ENCODE measurements at places on chromosomes 13 and 19. TPM values are rescaled to one million over a fixed set of nuclear protein-coding genes. Genes with fewer than 3 reads are reported as not detected.
A peak's percentile ranks its signal among the peaks of the same experiment; 100 is the strongest.

MEIS3 gene
- total RNA-seq: 0.79 TPM

GRCh38 chr13:52034616-52035226 is 10.2 kb downstream of the UTP14C start:
- DNase-seq: no peak

DNA sequence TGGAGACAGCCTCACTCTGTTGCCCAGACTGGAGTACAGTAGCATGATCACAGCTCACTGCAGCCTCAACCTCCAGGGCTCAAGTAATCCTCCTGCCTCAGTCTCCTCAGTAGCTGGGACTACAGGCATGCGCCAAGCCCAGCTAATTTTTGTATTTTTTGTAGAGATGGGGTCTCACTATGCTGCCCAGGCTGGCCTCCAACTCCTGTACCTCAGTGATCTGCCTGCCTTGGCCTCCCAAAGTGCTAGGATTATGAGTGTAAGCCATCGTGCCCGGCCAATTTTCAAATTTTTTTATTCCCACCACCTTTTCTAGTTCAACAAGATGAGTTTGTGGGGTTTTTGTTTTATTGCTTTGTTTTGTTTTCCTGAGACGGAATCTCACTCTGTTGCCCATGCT is 31.7 kb downstream of the XPO4 start:
- no peak for DNase-seq

GRCh38 chr13:55517312-55517711 is 1623.4 kb upstream of the PRR20A start:
- DNase-seq: no peak

GRCh38 chr19:56080669-56081401 is 40.3 kb downstream of the ZNF787 start:
- DNase-seq: peak; percentile 87

DNA sequence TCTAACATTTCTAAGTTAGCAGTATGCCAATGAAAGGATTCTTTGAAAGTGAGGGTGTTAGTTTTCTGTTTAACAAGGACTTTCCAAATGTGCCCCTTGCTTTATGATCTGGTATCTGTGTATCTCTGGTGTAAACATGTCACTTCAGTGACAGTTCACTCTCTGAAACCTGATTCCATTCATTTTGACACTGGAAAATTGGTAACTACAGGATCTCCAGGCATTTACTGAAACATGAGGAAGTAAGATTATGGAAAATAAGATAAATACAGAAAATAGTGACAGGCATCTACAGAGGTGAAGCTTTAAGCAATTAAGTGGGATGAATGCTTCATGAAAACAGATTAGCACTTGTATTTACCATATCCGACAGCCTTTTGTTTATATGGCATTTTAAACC is 101.6 kb upstream of the MYO16 start:
- DNase-seq: no peak

DNA sequence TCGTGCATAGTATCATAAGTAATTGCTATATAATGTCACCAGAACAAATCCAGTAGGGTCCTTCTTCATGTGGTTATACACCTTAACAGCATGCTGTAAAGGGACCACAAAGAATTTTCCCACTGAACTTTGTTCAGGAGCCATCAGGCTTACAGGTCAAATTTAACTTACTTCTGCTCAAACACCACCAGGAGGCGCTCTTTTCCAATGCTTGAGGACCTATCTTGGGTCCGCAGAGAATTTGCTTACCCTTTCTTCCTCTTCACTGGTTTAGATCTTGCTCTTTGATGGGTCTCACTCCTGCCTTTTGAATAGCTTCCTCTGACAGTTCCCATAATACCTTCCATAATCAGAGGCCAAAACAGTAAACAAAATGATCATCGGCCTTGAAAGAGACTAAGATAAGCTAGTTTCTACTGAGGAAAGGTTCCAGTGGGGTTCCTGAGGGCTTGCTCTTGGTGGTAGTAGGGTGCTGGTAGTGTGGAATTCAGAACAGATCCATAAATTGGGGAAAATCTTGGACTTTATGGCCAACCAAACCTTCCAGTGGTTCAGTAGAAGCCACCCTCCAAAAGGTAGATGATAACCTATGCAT is 37.4 kb downstream of the SCGB2B2 start:
- peak; percentile 83 for DNase-seq

DNA sequence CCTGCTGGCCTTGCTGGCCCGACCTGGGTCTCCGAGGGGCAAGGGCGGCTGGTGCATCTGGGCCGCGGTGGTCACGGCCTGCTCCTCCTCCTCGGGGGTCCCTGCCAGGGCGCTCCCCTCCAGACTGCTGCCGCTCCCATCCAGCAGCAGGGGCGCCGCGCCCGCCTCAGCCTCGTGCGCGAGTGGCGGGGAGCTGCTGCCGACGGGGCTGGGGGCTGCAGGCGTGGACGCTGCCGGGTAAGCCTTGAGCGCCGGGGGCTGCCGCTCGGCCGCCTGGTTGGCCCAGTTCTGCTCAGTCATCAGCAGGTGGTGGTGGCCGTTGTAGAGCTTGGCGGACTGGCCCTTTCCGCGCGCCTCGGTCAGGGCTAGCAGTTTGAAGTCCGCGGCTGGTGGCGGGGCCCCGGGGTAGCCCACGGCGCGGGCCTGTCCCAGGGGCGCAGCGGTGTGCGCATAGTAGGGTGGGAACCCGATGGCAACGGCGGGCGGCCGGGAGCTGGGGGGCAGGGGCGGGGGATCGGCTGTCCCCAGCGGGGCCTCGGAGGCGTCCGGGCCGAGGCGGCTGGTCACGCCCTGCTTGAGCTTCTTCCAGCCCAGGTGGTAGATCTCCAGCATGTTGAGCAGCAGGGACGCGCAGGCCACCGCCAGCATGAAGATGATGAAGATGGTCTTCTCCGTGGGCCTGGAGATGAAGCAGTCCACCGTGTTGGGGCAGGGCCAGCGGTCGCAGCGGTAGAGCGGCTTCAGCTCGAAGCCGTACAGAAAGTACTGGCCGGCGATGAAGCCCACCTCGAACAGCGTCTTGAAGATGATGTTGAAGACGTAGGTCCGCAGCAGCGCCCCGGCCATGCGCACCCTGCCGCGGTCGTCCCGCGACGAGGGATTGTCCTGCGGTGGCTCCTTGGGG is 18.6 kb downstream of the GJA3 start:
- no peak for DNase-seq

ALKBH6 gene
- total RNA-seq: 28.7 TPM

ATP11A gene
- total RNA-seq: 23.1 TPM

ZNF587 gene
- 52.5 TPM for total RNA-seq

KLK2 gene
- total RNA-seq: not detected

GRCh38 chr13:77345150-77345780 is 18.4 kb upstream of the MYCBP2 start:
- peak; percentile 20 for DNase-seq

ZNF780B gene
- 21.0 TPM for total RNA-seq

GRCh38 chr13:107867701-107868661 is 347.4 kb downstream of the LIG4 start:
- DNase-seq: no peak

DNA sequence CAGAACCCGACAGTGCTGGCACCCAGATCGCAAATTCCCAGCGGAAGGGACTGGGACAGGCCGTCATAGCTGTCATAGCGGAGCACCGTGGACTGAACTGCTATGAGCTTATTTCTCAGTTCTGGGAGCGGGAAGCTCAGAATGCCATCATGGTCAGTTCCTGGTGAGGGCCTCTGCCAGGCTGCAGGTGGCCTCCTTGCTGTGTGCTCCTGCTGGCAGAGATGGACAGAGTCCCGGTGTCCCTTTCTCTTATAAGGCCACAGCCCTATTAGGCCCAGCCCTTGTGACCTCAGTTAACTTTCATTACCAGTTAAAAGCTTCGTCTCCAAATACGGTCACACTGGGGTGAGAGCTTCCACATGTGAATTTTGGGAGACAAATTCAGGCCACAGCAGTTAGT is 4.6 kb downstream of the ZNF444 start:
- no peak for DNase-seq

DNA sequence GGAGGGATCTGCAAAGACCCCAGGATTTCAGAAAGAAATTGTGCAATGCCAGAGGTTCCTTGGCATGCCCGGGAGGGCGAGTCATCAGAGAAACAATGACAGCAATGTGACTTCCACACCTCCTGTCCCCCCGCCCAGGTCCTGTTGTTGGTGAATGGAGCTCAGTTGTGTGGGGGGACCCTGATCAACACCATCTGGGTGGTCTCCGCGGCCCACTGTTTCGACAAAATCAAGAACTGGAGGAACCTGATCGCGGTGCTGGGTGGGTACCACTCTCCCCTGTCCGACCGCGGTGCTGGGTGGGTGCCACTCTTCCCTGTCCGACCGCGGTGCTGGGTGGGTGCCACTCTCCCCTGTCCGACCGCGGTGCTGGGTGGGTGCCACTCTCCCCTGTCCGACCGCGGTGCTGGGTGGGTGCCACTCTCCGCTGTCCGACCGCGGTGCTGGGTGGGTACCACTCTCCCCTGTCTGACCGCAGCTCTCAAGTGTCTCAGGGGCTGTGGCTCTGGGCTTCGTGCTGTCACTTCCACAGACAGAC is 5.2 kb upstream of the F10 start:
- no peak for DNase-seq

DNA sequence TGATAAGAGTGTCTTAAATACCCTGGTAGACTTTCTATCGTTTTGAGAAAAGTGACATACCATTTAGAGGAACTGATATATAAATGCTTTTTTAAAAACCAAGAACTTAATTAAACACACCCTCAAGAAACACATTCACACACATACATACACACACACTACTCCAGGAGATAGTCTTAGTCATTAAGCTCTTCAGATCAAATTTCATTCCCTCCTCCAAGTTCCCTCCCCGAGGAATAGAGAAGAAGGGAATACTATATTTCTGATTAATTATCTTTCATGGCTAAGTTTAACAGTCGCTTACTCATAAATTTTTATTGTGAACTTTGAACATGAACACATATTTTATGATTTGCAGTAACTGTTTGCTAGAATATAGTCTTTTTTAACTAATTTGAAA is 1109.5 kb downstream of the SLITRK1 start:
- no peak for DNase-seq

All from OCI-LY7 (cell line).